ENCODE measurements at places on chromosomes 16 and 17. TPM values are rescaled to one million over a fixed set of nuclear protein-coding genes. Genes with fewer than 3 reads are reported as not detected.

C16orf95 gene
- total RNA-seq = 10.9 TPM

SCGB1C2 gene
- total RNA-seq = not detected

CIBAR2 gene
- total RNA-seq = not detected

ARL16 gene
- 40.0 TPM for total RNA-seq

DOC2A gene
- total RNA-seq = 2.0 TPM

All from activated T-helper 1 cell treated with anti-CD3 and anti-CD28 coated beads, Interleukin-12 subunit alpha, Interleukin-12 subunit beta, Interleukin-2, Interleukin-4 antibody, amounts not matched to agents 30 ng/mL and 10 ng/mL and 1 ng/mL, durations not matched to agents 14 hours and 24 hours and 36 hours (primary cell).